Hippocampal formation (tissue), 2 donors: ENCODE measurements at places on chromosomes 5 and 9.

GRCh38 chr5:81242906-81243436, 9.8 kb downstream of the CKMT2 start:
- DNase-seq: no peak

GRCh38 chr5:976849-977751, 31.5 kb upstream of the NKD2 start:
- DNase-seq: no peak

- DNase-seq: no peak
These were observed 42.3 kb upstream of the MUSK start for GRCh38 chr9:110626101-110626829.

GRCh38 chr9:80701061-80701460, 988.3 kb downstream of the TLE1 start:
- DNase-seq: no peak

DNA sequence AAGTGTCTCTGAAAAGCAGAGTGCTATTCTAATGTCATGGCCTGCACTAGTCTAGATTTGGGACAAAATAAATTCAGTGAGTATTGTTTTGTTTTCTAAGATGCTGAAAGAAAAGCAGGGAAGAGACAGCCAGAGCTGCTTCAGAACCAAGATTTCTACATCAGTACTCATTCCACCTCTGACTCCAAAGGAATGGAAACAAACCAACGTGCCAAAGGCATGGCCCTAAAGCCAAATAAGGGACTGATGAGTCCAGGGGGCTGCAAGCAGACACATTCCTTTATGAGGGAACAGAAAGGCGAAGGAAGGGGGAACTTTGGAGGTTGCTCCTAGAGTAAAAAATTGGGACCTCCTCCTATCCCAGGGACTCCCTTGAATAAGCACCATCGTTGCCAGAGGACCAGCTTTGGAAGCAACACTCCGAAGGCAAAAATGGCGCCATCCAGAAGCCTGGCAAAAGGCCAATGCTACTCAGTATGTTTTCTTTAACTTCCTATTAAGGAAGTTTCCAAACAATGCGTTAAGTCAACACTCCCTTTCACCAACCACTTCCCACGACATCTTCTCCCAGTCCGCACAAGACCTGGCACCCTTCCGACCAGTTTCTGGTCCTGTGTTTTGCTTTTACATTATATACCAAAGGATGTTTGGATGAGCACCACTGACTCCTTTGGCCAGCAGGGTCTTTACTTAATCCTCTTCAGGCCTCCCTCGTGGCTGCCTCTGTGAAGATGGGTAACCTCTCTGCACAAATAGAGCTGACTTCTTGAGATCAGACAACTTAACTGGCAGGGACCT, 31.6 kb downstream of the ADAM19 start:
- DNase-seq: no peak

DNA sequence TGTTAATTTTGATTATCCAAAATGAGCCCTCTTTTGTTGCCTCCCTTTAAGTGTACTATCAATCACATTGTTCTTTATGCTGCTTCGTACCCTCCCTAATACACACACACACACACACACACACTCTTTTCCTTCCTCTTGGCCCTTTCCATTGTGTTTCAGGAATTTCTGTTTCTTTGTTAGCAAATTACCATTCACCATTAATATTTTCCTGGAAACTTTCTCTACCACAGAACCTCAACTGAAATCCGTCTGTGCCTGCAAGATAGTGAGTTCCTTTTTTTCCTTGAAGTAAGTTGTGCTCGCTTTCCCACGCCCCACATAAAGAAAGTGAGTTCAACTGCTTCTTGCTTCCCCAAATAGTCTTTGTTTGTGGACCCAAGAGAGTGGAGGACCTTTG, 61.8 kb downstream of the SMIM15 start:
- DNase-seq: no peak

DNA sequence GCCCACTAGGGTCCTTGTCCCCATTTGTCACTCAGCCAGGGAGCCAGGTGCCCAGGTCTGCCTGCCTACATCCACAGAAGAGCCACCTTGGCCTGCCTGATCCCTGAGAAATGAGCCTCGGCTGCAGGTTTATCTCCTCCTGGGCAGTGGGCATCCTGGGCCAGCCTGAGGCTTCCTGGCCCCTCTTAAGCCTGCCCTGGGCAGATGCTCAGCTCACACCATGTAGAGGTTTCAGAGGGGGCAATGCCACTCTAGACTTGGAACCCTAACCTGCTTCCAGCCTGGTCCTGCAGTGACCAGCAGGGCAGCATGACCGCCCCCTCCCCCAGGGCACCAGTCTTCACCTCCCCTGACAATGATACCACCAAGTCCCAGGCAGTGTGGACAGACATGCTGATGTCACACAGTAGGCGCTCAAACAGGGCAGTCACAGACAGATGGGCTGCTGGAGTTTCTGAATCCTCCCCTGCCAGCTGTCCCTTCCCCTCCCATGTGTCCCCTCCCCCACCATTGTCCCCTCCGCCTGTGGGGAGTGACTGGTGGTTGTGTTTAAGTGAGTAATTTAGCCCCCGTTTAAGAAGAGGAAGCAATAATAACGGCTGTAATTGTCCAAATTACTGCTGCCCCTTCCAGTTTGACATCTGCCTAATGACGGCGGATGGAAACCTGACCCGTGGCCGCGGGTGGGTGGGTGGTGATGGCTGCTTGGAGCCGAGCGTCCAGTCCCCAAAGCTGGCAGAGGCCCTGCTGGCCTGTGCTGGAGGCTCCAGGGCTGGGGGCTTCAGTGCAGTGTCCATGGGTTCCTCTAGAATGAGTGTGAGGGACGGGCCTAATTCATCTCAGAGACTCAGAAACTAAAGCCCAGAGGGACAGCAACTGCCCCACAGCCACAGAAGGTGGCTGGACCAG, 147.7 kb downstream of the BARX1 start:
- no peak for DNase-seq

GRCh38 chr5:133564921-133565565, 47.3 kb downstream of the FSTL4 start:
- DNase-seq: no peak

DNA sequence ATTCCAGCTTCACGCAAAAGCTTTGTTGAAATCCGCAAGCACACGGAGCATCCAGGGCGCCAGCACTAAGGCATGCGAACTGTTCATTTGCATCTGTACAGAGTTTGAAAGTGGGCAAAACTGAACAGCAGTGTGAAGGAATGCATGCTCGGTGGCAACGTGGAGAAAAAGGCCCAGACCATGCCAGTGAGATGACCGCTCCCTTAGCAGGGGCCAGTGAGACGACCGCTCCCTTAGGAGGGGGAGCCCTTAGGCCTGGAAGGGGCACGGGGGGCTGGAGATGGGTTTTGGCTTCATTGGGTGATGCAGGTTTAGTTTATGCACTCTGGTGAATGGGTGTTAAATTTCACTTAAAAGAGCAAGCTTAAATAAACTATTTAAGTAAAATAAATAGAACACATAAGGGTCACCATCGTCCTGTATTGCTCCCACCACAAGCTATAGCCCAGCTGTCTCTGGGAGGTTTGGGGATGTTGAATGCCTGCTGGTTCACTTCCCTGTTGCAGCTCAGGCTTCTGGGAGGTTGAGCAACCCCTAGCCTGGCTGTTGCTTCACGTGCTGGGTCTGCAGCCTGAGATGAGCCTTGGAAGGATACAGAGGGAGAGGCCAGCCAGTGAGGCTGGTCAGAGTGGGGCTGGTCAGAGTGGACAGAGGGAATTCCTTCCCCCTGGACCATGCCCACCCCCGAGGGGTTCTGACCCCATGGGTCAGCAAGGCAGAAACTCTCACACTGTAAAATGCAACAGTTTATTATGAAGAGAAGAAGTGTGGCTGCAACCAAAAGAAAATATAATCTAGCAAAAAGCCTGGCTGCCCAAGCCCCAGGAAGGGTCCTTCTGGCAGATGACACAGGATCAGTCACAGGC, 4.6 kb upstream of the FCN1 start:
- no peak for DNase-seq

DNA sequence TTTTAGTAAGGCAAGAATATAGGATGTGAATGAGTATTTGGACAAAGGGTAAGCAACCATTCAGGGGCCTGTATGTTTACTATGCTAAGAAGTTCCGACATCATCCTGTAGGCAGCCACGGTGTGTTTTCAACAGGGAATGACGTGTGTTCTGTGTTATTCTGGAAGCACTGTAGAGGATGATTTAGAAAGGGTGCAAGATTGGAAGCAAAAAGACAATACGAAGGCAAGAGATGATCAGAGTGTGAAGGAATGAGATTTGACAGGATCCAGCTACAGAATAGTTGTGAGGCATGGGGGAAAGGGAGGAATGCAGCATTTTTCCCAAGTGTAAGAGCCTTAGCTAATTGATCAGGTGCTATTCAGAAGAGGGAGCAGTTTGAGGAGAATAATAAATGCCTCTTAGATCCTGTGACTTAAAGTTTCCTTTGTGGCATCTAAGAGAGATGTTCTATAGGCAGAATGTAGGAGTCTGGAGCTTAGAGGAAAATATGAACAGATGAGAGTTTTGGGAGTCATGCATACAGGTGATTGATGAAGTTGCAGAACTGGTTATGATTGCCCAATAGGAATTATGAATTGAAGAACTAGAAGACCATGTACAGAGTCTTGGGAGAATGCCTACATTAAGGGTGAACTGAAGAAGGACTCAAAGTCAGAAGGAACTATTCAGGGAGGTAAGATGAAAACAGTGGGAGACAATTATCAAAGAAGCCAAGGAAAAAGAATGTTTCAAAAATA, 2.5 kb downstream of the SMC5 start:
- DNase-seq: no peak

DNA sequence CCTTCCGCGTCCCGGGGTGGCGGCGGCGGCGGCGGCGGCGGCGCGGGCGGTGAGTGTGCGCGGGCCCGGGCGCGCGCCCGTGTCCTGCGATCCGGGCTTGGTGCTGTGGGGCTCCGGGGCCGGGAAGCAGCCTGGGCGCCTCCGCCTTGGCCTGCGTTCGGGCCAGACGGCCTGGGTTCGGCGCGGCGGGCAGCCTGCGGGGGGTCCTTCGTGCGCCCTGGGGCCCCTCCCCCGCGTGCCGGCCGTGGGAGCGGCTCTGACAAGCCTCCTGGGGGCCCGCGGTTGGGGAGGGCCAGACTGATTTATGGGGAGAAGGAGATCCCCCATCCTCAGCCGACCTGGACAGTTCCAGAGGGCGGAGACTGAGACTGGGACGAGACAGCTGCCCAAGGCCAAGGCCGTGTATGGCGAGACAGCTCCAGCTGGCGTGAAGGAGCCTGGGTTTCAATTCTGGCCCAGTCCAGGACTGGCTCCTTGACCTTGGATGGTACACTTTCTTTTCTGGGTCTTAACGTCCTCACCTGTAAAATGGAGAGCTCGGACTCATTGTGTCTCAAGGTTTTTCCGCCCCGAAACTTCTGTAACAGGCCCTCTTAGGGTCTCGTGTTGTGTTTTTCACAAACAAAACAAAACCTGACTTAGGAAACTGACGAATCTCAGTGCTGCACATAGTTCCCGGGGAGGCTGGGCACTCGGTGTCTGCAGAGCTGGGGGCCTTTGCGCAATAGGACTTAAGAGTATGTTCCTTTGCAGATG, 603 bp downstream of the TMEM268 start:
- peak; percentile 65 for DNase-seq

DNA sequence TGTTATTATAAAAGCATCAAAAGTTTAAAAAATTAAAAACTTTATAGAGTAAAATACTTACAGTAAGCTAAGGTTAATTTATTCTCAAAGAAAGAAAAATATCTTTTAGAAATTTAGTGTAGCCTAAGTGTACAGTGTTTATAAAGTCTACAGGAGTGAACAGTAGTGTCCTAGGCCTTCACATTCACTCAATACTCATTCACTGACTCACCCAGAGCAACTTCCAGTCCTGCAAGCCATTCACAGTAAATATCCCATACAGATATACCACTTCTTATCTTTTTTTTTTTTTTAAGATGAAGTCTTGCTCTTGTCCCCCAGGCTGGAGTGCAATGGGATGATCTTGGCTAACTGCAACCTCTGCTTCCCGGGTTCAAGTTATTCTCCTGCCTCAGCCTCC, 73.1 kb upstream of the FST start:
- DNase-seq: no peak

GRCh38 chr9:131651160-131651559, 88.7 kb downstream of the RAPGEF1 start:
- no peak for DNase-seq

- no peak for DNase-seq
These were observed 120.6 kb upstream of the ASTN2 start for GRCh38 chr9:117535434-117535833.

- no peak for DNase-seq
These were observed 52.3 kb downstream of the ZNF622 start for GRCh38 chr5:16413166-16413860.

GRCh38 chr5:123805300-123805699, 293.3 kb downstream of the CSNK1G3 start:
- DNase-seq: no peak

DNA sequence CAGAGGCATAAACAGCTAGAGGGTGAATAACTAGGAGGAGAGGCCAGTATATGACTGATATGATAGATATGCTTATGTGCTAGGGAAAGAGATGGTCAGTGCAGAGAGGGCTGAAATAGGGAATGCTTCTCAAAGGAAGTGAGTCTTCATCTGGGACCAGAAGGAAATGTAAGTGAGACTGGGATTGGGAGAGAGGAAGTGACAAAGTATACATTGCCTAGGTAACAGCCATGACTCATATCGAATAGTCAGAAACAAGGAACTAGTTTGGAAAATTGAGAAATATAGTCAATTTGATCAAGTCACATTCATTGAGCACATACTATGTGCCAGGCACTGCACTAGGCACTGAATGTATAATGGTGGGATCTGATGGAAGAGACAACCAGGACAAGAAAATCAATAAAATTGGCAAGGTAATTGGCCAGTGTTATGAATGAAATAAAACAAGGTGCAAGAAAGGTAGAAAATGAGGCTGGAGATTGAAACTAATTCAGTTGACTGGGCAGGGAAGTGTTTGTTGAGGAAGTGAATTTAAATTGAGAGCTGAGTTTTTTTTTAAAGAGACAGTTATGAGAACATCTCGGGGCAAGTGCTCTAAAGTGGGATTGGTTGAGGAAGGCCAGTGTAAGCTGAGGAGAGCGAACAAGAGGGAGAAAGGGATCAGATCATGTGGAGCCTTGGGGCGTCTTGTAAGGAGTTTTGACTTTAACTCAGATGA, 4.3 kb downstream of the ERAP2 start:
- DNase-seq: no peak

- DNase-seq: no peak
These were observed 13.2 kb upstream of the LVRN start for GRCh38 chr5:115949096-115949495.

GRCh38 chr5:25646421-25647341, 1001.9 kb upstream of the CDH10 start:
- no peak for DNase-seq
